ENCODE measurements at places on chromosomes 2 and 18.

DNA sequence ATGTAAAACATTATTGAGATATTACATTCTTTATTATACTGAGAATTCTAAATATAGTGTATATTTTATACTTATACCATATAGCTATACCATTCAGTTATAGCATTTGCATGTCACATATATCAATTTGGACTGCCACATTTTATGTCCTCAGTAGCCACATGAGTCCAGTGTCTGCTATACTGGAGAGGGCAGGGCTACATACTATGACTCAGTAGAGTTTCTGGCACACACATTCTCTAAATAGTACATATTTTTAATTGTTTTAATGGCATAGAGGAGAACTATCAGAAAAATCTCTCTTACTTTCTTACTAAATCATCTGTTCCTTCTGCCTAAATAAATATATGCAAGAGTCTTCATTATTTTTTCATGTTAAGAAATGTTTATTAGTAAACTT lies 55.4 kb upstream of the COL5A2 start:
- no peak for DNase-seq

DNA sequence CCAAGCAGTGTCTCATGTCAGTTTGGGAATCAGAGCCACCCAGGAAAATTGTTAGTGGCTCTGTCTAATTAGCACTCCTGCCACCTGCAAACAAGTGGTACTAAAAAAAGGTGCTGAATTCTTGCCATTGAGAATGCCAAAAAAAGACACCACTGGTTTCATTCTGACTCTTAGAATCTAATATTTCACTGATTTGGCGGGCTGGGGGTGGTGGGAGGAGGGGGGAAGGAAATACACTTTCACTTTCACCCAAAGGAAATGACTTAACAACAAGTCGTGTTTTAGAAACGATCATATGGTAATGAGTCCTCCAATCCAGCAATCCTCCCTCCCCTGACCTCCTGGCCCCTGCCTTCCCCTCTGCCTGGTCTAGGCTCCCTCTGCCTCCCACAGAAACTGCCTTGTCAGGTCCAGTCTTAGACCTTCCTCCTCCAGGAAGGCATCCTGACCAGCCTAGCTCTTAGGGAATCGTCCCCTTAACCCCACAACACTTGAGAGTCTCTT lies 4.4 kb upstream of the KLHL29 start:
- peak; percentile 42 for DNase-seq

GRCh38 chr2:191150600-191151330 lies at the start of gene STAT4:
Gene STAT4, minus strand, starts transcription at chr2:191150994. Its CDS starts 2,791 bp downstream, at chr2:191148203.
- DNase-seq: peak; percentile 80

- DNase-seq: peak; percentile 29
Measured at GRCh38 chr2:63692002-63692606, 103.3 kb downstream of the MDH1 start.

DNA sequence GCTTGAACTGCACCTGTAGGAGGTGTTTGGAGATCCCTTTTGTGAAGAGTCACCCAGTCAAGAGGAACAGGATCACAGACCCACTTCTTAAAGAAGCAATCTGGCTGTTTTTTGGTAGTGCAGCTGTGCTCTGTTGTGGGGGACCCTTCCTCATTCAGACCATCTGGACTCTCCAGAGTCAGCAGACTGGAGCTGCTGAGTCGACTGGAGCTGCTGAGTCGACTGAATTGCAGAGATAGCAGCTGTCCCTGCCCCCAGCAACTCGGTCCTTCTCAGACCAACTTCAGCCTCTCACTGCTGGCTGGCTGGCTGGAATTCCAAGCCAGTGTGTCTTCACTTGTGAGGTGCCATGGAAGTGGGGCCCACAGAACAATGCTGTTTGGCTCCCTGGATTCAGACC lies 56.8 kb downstream of the GTF3C3 start:
- no peak for DNase-seq
